CD8-positive, alpha-beta T cell (primary cell): ENCODE measurements at places on chromosomes 13 and 19. TPM values are rescaled to one million over a fixed set of nuclear protein-coding genes. Genes with fewer than 3 reads are reported as not detected.

Gene CGB2
- not detected for total RNA-seq

Gene SKA3
- 0.49 TPM for total RNA-seq

Gene CYP4F8
- not detected for total RNA-seq

Gene ZNF737
- total RNA-seq = 11.2 TPM

- DNase-seq = no peak
Observed at GRCh38 chr19:33724021-33724720, 72.5 kb upstream of the KCTD15 start.

DNA sequence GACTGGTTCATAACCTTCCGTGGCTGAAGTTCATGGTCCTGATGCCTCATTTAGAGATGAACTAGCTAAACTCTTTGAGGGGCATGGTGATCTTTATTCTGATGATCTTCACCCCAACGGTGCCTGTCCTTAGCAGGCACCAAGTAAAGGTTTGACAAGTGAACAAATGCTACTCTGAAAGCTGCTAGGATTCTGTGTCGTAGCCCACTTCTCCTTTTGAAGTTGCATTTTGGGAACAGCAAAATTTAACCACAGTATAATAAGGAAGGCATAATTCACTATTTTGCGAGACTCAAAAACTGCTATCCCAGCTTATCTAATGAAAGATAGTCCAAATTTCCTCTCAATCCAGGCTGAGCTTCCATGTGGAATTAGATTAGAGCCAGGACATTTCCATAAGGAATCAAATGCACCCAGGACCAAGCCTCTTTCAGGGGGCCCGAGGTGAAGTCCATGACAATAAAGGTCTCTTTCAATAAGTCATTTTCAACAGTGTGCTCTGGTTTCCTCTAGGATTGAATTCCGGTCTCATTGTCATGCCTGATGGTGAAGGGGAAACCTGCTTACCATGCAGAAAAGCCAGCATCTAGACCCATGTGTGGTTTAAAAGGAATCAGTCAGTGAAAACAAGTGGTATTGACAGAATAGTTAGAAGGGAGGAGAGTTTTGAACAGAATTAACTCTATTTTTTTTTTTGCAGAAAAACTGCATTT is 23.1 kb downstream of the SIAH3 start:
- DNase-seq = no peak

- no peak for DNase-seq
Observed at GRCh38 chr13:92727118-92727517, 499.5 kb upstream of the GPC6 start.

DNA sequence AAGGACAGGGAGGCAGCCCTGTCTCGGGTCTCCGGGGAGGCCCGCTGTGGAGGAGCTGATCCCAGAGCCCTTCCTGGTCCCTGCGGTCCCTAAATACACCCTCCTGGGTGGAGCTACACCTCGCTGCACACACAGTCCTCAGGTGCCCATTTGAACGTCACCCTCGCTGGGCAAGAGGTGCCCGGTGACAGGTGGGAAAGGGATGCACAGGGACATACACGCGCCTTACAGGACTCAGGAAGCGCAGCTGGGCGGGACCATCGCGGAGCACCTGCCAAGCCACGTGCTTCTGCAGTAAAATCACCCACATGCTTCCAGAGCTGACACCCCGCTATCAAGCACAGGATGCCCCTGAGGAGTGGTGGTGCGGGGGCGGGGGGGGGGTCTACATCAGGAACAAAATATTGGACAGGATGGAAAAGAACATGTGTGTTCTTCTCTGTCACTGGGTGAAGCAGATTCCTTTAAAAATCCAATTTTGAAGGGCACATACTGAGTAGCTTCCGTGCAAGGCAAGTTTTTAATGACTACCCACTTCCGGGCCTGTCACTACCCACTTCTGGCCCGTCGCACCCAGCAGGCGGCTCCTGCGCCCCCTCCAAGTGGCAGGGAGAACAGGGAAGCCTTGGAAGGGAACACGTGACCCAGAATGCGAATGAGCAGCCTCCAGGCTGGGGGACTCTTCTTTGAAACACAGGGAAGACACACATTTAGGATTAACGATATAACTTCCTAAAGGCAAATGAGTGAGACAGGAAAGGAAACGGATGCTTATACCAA is 78.9 kb downstream of the COL4A1 start:
- DNase-seq = no peak

DNA sequence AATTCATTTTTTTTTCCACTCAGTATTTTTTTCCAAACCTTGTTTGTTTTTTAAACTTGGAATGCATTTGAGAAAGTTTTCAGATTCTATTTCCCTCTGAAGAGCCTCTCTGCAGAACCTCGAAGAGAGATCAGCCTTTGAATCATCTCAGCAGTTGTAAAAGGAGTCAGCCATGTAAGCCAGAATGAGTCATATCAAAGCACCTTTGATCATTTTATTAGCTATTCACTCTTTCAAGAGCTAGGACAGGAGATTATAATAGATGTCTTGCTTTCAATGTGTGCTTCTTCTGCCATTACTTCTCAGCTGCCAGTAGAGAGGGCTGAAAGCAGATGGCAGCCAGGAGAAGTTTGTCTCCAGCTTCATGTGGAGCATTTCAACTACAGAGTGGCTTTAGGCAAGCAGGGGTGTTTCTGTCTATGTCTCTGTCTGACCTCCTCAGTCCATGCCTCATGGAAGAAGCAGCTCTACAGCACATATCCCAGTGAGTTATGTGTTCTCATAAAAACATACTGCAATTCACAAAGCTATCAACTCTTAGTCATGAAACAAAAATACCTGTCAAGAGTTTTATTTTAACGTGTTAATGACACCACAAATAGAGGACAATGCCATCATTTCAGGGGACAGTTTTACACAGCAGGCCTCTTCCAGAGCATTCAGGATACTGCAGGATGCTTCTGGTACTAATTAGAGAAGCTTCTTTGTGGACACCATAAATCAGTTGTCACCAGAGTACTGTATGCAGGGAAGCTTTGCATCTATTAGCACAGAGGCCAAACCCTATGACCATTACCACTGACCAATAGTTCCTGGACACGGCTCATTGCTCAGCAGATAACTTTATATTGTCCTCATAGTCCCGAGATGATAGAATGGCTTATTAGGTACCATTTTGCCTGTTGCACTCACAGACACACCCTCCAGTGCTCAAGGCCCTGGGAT is 94.3 kb downstream of the NHLRC3 start:
- no peak for DNase-seq

GRCh38 chr13:97627566-97627965 is 193.6 kb downstream of the RAP2A start:
- no peak for DNase-seq

DNA sequence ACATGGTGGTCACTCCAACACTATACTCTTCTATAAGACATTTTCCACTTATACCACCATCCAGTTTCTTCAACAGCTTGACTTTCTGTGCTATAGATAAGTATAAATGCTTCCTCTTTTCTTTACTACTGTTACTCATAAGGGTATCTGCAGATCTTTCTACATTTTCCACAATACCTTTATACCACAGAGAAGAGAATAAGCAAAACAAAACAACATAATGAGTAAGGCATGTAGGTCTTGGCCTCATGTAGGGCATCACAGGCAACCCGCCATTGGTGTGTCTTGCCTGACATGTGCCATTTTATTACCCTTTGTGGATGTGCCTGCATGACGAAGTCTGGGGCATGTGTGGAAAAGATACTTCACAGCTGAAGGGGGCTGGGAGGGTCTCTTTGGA is 265.3 kb upstream of the STARD13 start:
- no peak for DNase-seq

GRCh38 chr13:112933649-112934048 is 35.4 kb upstream of the MCF2L start:
- no peak for DNase-seq

GRCh38 chr19:5826531-5827341 is 12.8 kb downstream of the FUT6 start:
- DNase-seq = peak; percentile 52

GRCh38 chr19:11378319-11379189 is 4.1 kb downstream of the SWSAP1 start:
- no peak for DNase-seq

- DNase-seq = no peak
Observed at GRCh38 chr13:33940898-33941297, 122.9 kb downstream of the RFC3 start.

- DNase-seq = no peak
Observed at GRCh38 chr19:7177926-7178325, 108.4 kb downstream of the ZNF557 start.

DNA sequence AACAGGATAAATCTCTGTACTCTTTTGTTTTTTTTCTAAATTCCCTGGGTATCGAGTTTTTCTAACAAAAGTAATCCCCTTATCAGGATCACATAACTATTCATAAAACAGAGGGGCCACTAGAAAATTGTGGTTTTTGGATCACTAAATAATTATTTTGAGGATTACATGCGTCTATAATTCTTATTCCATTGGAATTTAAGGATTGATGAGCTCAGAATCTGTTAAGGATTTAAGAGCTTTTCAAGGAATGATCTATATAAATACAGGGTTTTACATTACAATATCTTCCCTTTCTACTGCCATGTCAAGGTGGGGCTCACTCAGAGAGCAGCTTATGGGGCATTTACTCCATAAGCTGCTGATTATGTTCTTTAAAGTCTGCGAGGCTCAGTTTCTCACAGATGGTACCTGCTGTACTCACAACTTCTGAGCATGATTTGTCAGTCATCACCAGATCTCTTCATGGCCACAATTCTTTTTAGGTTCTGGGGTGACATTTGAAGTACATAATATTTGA is 449.8 kb downstream of the PCDH17 start:
- DNase-seq = no peak

DNA sequence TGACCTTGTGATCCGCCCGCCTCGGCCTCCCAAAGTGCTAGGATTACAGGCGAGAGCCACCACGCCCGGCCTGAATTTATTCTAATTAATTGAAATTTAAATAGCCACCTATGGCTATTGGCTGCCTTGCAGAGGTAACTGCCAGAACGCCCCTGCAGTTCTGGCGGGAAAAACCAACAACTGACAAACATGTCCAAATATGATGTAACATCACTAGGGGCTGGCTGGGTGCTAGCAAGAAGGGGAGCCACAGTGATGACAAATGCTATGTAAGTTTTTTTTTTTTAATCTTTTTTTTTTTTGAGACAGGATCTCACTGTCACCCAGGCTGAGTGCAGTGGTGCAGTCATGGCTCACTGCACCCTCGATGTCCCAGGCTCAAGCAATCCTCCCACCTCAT is 12.9 kb downstream of the ZSWIM9 start:
- DNase-seq = no peak

DNA sequence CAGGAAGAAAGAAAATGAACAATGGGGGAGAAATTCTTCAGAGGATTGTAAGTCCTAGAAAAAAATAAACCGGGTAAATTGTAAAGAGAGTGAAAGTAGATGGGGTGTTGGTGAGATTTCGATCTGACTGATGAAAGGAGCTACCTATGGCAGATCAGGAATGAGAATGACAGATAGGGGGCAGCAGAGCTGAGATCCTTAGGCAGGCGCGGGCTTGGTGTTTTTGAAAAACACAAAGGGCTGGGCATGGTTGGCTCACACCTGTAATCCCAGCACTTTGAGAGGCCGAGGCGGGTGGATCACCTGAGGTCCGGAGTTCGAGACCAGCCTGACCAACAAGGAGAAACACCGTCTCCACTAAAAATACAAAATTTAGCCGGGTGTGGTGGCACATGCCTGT is 1468.6 kb upstream of the SLC10A2 start:
- DNase-seq = no peak

DNA sequence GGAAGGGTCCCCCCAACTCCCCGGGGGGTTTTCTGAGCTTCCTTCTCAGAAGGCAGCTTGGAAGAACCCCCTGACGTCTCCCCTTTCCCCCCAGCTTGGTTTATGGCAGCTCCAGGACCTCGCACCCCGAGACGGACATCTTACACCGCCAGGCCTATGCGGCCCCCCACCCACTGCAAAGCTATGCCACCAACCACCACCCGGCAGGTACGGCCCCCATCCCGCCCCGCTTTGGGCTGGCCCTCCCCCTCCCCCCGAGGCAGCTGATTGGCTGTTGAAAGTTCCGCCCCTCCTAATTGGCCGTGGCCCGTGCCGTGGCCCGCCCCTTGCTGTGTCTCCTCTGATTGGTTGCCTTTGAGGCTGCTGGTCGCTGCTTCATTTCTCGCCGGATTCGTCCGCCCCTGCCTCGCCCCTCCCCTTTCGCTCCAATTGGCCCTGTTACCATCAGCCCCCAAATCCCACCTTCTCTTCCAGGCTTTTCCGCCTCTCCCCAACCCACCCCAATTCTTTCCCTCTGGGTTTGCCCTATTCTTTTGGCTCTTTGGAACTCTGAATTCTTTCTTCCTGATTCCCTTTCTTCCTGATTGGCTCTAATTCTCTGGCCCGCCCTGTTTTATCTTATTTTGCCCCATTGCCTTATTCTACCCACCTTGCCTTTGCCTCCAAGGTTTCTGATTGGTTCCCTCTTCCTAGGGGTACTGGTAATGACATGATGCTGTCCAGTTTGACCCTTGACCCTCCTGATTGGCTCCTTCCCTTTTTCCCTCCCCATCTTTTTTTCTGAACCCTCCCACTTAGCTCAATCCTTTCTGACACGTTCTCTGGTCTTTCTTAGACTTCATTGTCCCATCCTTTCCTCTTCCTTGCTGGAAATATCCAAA is 2.5 kb downstream of the PRR12 start:
- peak; percentile 85 for DNase-seq
